ENCODE measurements at places on chromosomes 6 and 20.

- DNase-seq = no peak
Measured at GRCh38 chr6:159983641-159984080, 14.8 kb downstream of the IGF2R start.

- no peak for DNase-seq
Measured at GRCh38 chr6:147874322-147874721, 365.8 kb downstream of the SAMD5 start.

DNA sequence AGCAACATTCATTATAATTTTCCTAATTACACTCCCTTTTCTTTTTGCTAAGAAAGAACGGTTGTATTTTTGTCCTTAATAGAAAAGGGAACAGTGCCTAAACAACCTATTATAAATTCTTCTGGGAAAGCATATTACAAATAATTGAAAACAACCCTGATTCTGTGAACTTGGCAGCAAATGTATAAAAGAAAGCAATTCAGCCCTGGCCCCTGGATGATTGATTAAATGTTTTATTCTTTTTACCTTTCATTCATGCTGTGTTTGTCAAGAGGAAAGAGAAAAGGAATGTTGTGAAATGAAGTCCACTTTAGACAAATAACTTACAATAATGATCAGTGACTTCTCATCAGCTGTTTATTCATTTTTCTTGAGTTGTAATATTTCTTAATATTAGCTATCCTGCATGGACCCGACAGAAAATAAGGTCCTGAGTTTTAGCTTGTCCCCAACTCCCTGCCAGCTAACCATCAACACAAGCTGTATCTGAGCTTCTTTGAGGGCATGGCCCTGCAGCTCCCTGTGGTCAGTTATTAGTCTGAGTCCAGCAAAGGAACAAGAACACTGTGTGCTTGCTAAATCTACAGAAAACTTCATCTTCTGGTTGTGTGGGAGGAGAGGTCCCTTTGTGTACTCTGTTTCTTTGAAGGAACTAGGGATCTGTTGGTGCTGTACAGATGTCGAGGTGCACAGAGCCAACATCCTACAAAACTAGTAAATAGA is 248.2 kb downstream of the LAMA2 start:
- DNase-seq = no peak

DNA sequence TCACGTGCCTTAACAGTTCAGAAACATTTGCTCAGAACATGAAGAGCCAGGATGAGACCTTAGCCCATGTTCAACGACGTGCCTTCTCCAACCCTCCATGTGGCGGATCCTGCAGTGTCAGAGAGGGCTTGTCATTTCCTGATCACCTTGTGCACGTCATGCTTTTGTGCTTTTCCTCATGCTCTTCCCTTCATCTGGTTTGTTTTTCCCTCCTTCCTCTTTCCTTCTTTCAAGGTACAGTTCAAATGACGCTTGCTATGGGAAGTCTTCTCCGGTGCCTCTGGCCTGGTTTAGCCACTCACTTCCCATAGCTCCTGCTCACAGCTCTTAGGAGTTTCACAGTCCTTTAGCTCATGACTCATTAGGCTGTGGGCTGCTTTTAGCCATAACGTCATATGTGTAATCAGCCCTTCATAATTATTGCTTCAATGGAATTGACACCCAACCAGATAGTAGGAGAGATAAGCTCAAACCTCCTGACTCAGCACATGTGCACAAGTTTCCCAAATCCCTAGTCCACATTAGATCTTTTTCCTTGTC is 102.7 kb upstream of the CNKSR3 start:
- DNase-seq = no peak

GRCh38 chr6:43771210-43771857 is 1.3 kb downstream of the VEGFA start:
- no peak for DNase-seq

DNA sequence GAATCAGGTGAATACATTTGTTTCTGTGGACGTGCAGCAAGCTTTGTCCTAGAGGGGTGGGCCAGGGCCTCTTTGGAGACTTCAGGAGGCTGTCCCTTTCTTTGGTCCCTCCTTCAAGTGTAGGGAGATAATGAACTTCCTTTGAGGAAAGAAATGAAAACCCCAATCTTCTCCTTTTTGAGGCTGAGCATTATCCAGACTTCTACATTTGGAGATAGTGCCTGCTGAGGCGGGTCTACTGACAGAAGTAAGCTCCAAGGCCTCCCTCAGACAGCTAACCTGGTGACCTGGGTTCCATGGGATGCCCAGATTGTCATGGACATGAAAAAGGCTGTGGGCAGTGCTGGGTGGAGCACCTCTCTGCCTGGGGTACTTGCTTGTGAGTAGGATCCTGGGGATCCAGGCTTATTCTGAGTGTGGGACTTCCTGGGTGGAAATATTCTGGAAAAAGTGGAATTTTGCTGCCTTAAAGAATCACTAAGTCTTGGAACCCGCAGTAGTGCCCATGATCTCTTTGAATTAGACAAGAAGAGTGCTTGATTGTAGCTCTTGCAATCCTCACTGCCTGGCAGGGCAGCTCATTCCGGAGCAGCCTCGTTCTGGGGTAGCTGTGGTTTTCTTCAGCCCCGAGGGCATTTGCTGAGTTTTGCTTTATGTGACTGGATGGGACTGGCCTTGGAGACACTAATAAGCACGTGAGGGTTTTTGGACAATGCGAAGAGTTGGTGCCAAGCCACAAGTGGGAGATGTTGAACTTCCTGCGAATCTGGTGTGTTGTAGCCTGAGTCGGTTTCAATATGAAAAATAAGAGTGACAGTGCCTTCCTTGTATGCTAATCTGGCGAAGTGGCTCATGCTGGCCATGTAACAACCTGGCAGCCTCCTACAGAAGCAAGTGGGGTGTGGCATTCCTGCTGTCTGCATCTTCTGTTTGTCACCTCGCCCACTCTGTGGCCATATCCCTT is 28.1 kb downstream of the SNRNP48 start:
- no peak for DNase-seq

- DNase-seq = no peak
Measured at GRCh38 chr6:4941782-4942672, 61.8 kb downstream of the RPP40 start.

DNA sequence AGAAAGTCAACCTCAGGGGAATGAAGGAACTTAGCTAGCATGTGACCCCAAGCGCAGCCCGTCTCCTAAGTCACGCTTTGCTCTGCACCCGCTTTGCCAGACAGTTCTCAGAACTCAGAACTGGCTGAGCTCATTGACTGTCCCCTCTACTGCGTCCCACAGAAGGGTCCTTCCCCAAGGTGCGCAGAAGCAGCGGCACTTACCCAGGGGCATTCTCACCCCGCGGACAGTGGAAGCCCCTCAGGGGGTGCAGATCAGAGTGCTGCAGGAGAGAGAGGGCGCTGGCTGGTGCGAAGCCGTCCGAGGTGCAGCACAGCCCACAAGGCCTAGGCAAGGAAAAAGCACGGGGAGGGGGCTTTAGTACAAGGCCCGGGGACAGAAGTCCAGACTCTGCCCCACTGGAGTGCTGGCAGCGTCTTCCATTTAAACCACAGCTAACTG is 807 bp downstream of the SNHG17 start:
- no peak for DNase-seq

- DNase-seq = no peak
Measured at GRCh38 chr6:9806195-9806594, 608.7 kb downstream of the TFAP2A start.

DNA sequence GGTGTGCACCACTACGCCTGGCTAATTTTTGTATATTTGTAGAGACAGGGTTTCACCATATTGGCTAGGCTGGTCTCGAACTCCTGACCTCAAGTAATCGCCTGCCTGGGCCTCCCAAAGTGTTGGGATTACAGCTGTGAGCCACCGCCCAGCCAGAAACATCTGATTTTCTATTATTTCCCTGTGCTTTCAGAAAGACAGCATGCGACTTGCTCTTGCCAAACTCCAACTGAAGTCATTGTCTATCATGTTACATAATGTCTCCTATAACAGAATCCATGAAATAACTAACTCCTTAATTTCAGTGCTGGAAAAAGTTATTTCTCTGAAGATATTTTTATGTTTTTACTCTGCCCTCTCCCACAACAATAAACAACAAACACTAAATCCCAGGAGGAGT is 8.5 kb downstream of the RMND1 start:
- no peak for DNase-seq

DNA sequence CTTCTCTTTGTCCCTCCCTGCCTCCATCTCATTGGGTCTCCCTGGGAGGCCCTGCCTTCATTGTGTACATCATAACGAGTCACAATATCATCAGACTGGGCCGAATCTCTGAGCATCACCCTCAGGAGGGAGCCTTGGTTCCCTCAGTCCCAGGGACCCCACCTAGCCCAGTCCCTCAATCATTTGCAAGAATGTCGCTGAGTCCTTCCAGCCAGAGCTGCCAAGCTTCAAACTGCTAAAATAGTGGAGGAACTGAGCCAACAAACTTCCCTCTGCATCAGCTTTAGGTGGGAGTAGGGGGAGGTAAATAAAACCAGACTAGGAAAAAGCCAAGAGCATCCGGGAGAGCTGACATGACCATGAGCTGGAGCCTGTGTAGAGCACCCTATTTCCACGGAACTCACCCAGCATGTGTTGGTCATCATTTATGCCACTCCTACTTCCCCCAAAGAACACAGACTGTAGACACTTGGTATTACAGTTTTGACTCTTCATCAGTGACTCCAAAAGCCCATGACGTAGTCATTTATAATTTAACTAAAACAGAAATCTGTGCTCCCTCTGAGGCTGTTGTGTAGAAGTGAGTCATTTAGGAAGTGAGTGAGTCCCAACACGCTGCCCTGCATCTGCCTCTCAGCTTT is 28.8 kb upstream of the IL17A start:
- DNase-seq = no peak

- no peak for DNase-seq
Measured at GRCh38 chr20:34124469-34125249, 12.6 kb upstream of the EIF2S2 start.

- DNase-seq = no peak
Measured at GRCh38 chr6:170454512-170455285, 98.4 kb downstream of the PSMB1 start.

GRCh38 chr6:34645627-34646026 is 50.9 kb downstream of the ILRUN start:
- DNase-seq = no peak

DNA sequence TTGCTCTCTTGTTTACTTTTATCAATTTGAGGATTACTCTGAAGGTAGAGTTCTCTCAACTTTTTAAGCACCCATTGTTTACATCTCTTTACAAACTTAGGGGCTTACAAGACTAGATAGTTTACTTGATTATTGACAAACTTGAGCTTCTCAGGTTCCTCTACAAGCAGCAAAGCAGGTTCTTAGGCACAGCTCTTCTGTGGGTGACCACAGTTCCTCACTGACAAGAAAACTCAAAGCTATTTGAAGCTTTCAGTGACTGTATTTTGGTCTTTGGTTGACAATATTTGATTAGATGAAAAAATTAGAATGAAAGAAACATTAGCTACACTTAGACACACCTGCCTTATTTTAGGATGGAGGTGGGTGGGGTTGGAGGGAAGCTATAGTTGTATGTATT is 327.3 kb upstream of the RUNX2 start:
- DNase-seq = no peak

DNA sequence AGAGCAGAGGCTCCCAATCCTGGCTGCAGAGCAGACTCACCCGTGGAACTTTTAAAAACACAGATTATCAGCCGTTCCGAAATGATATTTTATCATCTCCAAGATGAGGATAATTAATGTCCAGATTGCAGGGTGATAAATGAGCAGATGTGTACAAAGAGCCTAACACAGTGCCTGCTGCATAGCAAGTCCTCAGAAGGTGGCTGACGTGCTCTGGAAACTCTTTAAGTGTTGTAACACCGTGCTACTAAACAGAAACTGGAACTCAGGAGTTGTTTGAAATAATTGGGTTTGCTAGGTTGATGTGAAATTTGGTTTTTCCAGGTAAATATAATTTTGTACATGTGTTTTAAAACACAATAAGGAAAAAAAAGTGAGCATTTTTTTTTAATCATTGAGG is 118.0 kb downstream of the ARMC2 start:
- no peak for DNase-seq

DNA sequence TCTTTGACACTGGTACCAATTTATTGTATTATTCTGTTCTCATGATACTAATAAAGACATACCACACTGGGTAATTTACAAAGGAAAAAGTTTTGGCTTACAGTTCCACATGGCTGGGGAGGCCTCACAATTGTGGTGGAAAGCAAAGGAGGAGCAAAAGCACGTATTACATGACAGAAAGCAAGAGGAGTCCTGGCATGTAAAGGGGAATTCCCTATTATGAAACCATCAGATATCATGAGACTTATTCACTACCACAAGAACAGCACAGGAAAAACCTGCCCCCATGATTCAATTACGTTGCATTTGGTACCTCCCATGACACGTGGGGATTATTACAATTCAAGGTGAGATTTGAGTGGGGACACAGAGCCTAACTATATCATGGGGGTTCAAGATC is 43.4 kb downstream of the SLC22A2 start:
- no peak for DNase-seq

- no peak for DNase-seq
Measured at GRCh38 chr6:83183082-83183828, 9.8 kb downstream of the PGM3 start.

DNA sequence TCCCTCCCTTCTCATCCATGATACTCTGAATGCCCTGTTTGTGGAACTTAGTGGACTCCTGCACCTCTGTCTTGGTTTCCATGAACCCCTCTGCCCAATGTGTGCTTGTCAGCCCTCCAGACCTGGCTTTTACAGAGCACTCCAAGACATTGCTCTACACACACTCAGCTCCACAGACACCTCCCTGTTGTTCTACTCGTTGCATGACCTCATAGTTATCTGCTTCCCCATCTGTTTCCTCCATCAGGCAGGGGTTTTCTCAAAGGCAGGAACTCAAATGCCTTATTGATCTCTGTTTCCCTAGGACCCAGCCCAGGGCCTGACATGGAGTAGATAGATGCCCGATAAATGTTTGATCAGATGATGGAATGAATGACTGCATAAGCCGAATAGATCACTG is 13.3 kb downstream of the PLCG1 start:
- no peak for DNase-seq

- DNase-seq = no peak
Measured at GRCh38 chr6:13253272-13253671, 75.1 kb downstream of the TBC1D7 start.

DNA sequence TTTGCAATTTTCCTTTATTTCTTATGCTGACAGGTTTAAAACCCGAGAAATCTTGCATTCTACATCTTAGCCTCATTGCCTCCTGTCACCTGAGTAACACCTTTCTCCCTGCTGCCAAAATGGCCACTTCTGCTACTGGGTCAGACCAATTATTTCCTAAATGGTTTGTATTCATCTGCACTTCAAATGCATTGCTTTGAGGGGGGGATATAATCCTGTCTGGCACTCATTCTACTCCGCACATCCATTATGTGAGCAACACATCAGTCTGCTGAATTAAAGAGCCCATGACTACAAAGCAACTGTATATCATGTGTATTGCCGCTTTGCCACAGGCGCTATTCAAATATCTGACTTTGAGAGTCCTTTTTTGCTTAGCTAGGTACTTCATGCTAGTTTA is 141.6 kb upstream of the TSHZ2 start:
- DNase-seq = no peak

- no peak for DNase-seq
Measured at GRCh38 chr6:11748591-11749210, 29.9 kb downstream of the ADTRP start.

- DNase-seq = no peak
Measured at GRCh38 chr6:115618256-115618655, 442.4 kb downstream of the FRK start.

GRCh38 chr6:152323376-152323775 is 313.8 kb downstream of the SYNE1 start:
- no peak for DNase-seq

Data from cerebellar nuclear complex (tissue), 1 donor.